ENCODE measurements at places on chromosomes 11 and 22.

- no peak for DNase-seq
Measured at GRCh38 chr11:40149721-40150120, 1309.7 kb downstream of the LRRC4C start.

DNA sequence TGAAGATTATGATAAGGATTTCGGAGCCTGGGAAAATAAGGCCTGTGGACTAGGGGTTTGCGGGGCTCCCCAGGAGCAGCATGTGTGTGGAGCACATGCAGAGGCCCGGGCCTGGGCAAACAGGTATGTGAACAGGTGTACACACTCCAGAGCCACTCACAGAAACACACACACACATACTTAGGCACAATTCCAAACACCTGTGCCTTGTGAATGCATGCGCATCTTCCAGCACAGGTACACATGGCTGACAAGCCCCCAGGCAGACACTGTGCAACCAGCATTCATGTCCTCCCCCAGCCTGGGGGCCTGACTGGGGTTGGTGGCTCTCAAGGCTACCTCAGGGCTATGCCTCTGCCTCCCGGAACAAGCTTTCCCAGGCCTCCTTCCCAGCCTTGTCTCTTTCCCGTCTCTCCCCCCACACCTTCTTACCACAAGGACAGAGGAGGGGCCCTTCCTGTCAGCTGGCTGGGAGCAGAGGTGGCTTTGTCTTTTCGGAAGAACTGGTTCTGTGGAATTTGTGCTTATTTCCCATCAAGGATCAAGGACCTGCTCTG, 2.6 kb upstream of the P2RY6 start:
- no peak for DNase-seq

GRCh38 chr11:122734848-122735496, 79.5 kb downstream of the UBASH3B start:
- DNase-seq = no peak

- DNase-seq = no peak
Measured at GRCh38 chr22:29231971-29232959, 26.6 kb downstream of the EMID1 start.

- no peak for DNase-seq
Measured at GRCh38 chr22:46405901-46406300, 70.4 kb downstream of the TRMU start.

- peak; percentile 13 for DNase-seq
Measured at GRCh38 chr22:20520093-20520511, 12.7 kb downstream of the MED15 start.

All from stimulated activated CD4-positive, alpha-beta T cell treated with anti-CD3 and anti-CD28 coated beads, Interleukin-4, amount 100 ng/mL, for 1 hour (primary cell).